ENCODE measurements at places on chromosomes 7 and 10.

GRCh38 chr7:129771201-129771927 lies 159.8 kb downstream of the NRF1 start:
- no peak for DNase-seq

- DNase-seq = no peak
These were observed 7.1 kb downstream of the ADAM22 start for GRCh38 chr7:87941138-87941537.

DNA sequence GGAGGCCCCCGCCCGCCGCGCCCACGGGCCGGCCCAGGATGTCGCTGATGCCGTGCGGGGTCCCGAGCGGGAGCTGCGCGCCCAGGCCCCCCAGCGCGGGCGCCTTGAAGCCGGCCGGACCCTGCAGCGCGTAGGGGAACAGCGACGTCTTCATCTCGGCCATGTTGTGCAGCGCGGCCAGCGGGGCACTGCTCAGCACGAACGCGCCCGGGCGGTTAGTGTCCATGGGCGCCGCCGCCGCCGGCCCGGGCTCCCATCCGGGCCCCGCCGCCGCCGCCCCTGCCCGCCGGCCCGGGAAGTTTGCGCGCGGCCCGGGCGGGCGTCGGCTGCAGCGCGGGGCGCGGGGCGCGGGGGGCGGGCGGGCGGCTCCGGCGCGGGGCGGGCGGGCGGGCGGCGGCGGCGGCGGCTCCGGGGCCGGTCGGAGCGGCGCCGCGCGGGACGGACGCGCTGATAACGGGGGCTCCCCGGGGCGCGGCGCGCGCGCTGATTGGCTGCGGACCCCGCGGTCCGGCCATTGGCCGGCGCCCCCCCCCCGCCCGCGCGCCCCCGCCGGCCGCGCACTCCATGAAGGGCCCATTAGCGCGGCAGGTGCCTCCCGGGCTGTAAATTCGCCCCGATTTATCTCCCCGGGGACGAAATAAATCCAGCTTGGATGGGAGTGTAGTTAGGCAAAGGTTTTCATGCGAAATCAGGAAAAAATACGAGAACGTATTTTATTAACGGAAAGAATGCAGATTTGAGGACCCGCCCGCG lies at the start of gene NKX6-2:
Gene NKX6-2 (minus strand): TSS at position 425 of the 753 bp plus-strand sequence. CDS start 199 bp downstream, at position 226.
- peak; percentile 5 for DNase-seq

DNA sequence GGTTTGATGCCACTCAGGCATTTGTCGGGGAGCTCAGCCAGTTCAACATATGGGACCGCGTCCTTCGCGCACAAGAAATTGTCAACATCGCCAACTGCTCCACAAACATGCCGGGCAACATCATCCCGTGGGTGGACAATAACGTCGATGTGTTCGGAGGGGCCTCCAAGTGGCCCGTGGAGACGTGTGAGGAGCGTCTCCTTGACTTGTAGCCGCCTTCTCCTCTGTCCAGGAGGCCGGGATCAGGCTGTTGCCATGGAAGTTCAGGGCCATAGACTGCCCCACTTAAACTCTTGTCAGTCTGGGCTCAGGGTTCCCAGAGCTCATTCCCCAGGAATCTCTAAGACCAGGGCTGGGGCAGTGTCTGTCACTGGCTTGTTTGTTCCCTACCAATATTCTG lies 11.3 kb downstream of the NPTX2 start:
- DNase-seq = no peak

DNA sequence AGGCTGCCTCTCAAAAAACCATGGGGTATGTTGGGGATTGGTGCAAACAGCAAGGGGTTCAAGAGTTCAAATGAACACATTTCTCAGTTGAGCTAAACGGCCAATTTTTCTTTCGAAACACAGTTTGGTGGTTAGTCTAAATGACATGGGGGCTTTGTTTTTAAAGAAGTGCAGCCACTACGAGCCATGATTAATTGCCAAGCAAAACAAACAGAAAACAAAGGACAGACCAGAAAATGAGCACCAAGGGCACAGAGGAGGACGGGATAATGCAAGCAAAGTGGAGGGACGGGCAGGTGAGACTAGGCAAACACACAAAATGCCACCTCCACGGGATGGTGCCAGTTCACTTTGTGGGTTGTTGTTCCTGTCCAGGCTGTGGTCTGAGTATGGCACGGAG lies 64.5 kb upstream of the PDLIM1 start:
- DNase-seq = no peak

Measured in epithelial cell of esophagus (primary cell).